Activated T-cell treated with anti-CD3 and anti-CD28 coated beads for 48 hours (primary cell): ENCODE measurements at places on chromosomes 11 and 22.

DNA sequence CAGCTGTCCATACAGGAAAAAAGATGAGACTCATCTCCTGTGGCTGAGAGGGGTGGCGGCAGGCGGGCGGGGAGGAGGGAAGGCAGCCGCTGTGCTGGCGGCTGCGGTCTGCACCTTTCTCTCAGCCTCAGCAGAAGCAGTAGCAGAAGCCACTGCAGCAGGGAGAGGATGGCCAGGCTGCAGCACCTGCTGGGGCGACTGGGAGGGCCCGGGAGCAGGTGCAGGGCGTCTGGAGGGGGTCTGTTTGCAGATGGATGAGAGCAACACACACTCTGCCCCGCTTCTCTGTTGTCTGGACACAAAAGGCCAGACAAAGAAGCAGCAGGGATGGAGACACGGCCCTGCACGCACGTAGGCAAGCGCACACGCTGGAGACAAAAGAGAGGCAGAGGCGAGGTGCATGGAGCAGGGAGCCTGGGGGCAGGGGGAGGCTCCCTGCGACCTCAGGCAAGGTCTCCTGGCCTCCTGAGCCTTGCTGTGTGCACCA is 9.3 kb upstream of the MIAT start:
- no peak for DNase-seq

DNA sequence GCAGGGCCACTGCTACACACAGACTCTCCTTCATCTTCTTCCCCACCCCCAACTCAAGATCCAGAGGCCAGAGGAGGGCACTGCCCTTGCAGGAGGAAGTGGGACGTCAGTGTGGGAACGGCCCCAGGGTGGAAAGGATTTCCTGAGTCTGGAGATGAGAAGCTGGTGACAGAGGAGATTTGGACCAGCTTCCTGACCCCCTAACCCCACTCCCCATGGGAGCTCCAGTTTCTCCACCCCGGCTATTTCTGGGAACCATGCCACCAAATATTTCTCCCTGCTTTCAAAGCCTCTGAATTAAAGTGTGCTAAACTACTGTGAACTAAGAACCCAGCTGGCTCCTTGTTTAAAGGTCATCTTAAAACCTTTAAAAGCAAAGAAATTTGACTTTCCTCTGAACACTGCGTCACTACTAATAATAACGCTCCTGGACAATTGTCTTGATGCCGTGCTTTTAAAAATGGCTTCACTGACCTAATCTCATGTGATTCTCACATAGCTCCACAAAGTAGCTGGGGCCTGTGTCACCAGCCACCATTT is 46.6 kb downstream of the CWC15 start:
- DNase-seq: no peak

DNA sequence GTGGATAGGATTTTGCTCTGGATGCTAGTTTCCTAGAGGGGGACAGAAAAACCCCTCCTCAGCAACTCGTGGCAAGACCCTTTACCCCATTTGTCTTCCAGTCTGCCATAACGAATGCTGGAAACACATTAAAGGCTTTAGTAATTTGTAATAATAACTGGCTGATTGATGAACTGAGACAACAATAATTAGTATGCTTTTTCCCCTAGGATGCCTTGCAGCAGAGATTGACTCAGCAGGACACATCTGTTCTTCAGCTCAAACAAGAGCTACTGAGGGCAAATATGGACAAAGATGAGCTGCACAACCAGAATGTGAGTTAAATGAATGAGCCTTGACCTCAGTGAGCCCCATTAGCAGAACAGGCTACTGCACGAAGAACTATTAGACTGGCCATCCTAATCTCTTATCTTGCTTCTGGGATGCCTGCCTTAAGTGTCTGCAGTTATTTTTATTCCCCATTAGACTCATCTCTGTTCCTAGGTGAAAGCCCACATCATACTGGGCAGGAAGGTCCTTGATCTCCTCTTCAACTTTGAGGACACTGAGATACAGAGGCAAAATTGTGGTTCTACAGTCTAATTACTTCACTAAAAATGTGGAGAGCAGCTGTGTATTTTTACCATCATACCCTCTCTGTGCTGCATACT is 32.9 kb upstream of the DLAT start:
- no peak for DNase-seq

DNA sequence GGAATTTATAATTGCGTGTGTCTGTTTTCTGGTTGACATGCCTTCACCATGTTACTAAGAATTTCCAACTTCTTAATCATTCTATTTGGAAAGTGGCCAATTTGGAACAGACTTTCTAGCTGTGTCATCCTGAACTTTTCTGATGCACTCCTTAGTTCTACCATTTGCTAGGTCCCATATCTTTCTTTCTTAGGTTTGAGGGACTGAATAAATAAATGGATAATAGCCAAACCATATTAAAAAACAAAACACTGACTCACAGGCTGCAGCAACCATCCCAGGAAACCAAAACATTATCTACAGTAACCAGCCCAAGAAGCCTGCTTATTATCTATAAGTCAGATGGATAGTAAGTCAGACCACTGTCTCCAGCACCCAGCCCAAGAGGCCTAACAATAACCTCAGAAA is 57.5 kb upstream of the PLET1 start:
- no peak for DNase-seq

DNA sequence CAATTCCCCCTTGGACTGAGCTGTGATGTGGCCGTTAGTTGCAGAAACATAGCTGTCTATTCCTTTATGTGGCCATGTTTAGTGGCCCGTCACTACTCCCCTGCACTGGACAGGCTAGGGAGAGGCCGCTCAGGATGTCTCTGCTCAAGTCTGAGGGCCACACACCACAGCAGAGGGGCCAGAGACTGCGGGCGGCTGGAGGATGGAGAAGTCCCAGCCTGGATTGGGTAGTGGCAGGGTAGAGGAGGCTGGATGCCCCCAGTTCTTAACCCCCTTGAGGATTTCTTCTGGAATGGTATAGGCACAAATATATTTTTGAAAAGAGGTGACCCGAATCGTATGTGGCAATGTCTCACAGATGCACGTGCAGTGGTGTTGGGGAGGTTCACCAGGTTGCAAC is 116.4 kb upstream of the B3GAT1 start:
- no peak for DNase-seq

DNA sequence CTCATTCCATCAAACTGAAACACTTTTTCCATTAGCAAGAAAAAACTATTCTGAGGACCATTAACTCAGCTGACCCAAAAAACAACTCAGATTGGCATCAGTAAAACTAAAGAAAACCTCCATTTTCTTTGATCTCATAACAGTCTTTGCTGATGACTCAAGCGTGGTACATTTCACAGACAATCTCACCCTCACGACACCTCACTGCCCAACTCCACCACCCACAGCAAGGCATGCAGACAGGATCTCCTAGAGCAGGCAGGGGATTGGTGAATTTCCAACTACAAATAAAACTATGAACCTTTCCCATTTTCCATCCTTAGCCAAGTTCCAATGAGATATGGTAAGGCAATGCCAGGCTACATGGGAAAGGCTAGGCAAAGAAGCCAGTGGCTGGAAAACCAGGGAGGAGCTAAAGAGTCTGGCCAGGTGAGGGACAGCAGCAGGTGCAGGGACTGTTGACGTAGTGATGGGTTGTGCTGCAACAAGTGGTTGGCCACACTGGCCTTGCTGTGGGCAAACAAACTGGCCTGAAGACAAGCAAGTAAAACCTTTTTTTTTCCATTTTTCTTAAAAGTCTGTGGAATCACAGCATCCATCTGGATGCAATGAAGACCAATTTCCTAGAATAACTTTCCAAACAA is 97.2 kb downstream of the SERGEF start:
- peak; percentile 1 for DNase-seq

DNA sequence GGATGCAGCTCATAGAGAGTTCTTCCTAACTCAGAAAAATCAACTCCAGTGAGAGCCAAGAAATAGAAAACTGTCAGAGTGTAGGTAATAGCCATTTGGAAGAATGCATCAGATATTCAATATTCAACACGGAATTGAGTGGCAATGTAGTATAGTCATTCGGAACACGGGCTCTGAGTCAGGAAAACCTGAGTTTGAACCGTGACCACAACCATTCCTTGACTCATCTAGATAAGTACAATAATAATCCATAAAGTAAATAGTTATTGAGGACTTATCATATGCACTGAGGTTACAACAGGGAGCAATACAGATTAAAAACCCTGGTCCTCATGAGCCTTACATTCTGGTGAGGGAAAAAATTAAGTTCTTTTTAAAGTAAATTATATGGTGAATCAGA is 62.6 kb upstream of the PHF21A start:
- no peak for DNase-seq

- no peak for DNase-seq
Measured at GRCh38 chr11:104370478-104370877, 206.5 kb upstream of the PDGFD start.

- no peak for DNase-seq
Measured at GRCh38 chr22:42344361-42344905, 74.0 kb upstream of the TCF20 start.

DNA sequence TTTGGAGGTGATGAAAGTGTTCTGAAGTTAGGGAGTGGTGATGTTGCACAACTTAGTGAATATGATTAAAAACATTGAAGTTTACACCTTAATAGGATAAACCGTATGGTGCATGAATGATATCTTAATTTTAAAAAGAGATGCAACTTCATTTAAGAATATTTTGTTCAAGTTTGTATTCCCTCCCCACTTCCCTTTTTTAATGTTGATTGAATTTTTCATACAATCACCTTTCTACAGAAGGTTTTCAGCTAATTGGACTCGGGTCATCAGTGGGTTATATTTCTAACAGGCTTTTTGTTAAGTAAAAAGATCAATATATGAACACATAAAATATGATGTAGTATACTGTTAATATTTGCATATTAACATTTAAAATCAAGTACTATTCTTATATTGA is 72.6 kb downstream of the DDIAS start:
- DNase-seq: no peak

DNA sequence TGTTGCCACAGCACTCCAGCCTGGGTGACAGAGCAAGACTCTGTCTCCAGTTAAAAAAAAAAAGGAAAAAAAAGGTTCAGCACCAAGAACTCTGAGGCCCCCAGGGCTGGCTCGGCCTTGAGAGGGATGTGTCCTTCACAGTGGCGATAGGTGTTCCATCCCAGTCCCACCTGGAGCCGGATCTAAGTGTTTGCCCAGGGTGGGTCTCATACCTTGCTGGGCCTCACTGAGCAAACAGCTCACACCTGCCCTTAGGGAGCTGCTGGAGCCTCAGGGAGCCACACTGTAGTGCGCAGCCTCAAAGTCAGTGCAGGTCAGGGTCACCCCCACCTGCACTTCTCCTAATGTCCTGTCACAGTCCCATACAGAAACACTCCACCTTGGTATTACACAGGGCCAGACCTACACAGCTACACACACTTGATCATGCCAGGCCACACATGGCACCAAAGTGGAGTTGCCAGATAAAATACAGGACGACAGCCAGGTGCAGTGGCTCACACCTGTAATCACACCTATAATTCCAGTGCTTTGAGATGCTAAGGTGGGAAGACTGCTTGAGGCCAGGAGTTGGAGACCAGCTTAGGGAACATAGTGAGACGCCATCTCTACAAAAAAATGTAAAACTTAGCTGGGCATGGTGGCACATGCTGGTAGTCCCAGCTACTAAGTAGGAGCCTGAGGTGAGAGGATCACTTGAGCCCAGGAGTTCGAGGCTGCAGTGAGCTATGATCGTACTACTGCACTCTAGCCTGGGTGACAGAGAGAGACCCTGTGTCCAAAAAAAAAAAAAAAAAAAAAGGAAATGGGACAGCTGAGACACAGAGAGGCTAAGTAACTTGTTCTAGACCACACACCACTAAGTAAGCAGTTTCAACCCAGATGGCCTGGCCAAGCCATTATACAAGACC is 7.3 kb downstream of the STARD10 start:
- no peak for DNase-seq

DNA sequence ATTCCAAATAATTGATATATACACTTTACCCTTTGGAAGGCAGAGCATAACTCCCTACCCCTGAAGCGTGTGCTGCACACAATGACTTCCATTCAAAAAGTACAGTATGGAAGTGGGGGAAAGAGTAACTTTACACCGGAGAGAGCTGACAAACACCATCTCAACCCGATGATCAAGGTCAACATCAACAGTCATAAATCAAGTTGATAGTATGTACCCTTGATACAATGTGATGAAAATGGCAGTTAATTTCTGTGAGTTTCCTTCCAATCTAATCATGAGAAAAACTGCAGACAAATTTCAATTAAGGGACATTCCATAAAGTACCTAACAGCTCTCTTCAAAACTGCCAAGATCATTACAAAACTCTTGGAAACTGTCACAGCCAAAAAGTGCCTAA is 6.0 kb upstream of the DEUP1 start:
- DNase-seq: no peak

GRCh38 chr11:100010393-100010792 is 676.7 kb upstream of the ARHGAP42 start:
- no peak for DNase-seq

- DNase-seq: peak; percentile 24
Measured at GRCh38 chr22:41576877-41577276, 12.8 kb downstream of the PMM1 start.

- no peak for DNase-seq
Measured at GRCh38 chr11:44711787-44712608, 14.8 kb upstream of the TSPAN18 start.

DNA sequence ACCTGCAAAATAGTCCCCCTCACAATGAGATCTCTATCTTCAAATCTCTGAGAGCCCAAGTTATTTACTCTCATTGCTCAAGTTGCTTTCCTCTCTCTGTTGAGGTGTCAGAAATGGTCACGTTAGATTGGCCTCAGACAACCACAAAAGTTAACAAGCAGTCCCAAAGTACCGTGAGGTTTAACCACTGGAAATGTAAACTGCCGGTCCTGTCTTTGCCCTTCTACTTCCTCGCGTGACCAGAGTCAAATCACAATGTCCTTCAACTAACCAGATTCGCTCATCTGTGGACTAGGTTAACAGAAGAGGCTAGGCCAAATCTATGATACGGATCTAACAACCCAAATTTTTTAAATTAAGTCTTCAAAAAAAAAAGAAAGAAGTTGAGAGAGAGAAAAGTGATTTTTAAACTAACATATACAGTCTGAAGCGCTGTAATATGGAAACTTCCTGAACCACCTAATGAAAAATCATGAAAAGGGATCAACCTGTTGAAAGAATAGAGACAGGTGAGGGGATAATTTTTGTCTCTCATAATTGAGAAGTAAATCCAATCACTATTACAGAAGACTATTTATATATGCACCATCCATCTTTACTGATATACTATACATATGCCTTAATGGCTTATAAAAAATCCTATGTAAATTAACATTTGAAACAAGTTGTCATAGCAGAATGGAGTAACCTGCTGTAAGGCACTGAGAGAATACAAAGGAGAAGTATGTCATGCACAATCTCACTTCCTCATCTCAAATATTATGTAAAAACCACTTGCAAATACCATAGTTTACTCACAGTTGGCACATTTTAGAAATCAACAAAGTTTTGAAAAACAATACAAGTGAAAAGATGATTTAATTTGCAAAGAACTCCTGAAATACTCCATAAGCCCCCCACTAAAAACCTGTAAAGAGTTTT is 3.3 kb upstream of the JAML start:
- DNase-seq: no peak
